Mesendoderm (in vitro differentiated cells): ENCODE measurements at places on chromosomes 16 and 17.

- DNase-seq, result no peak
Observed at GRCh38 chr16:49992825-49993224, 32.2 kb upstream of the CNEP1R1 start.

- no peak for DNase-seq
Observed at GRCh38 chr17:27895123-27895895, 2.1 kb upstream of the LYRM9 start.

DNA sequence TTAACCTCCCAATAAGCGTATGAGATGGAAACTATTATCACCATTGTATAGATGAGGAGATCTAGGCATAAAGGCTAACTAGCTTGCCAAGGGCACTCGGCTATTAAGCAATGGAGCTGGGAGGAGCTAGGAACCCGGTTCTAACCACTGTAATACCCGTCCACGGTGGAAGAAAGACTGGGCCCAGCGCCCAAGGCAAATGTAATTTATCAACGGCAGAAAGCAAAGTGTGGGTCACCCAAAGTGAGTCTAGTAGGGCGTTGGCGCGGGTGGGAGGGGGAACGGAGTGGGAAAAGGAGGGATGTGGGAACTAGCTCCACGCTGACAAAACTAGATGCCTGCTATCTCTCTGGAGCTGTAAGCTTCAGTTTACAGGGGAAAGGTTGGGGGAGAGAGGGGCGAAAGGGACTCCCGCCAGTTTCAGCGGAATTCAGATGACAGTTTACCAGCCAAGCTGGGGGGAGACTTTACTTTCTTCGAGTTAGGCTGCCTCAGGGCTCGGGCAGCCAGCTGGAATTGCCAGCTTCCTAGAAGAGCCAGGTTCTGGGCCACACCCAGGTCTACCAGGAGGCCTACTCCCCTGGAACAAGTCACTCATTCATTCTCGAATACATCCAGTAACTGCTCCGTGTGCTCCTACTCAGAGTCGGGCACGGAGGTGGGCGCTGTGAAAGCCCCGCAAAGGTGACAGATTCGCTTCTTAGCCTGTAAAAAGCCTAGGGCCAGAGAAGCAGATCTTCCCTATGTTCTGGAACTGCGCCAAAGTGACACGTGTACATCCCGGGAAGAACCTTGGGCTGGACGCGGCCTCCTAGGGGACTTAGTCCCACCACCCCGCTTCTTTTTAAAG, 837 bp downstream of the LRRC59 start:
- DNase-seq, result peak; percentile 38

DNA sequence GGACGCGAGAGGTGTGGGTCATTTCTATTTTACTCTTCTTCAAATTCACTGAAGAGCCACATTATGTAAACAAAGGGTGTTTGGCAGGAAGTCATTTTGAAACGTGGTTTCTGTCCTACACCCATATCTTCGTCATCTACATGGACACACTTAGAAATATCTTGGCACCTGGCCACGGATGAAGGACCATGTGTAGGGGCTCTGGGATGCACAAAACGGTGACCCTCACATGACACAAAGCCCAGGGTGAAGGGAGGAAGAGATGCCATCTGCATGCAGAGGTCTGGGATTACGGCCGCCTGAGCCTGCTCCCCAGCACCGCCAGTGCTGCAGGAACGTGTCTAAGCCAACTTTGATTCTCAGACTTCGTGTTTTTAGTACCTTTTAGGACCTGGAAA, 130.2 kb upstream of the CHMP6 start:
- no peak for DNase-seq

DNA sequence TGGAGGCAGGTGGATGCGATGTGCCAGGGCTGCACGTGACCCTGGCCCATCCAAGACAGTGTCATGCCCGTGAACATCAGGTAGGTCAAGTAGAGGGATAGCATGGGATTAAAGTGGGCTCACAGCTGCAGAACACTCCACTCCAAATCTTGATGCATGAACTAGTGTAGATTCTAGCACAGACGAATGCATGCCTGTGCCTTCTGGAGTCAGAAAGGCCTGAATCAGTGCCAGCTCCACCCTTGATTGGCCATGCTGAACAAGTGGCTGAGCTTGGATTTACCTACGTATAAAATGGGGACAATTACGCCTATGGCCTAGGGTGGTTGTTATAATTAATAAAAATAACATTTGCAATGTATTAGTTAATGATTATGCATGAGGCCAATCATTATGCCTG, 10.6 kb downstream of the IRX3 start:
- DNase-seq, result no peak

- DNase-seq, result peak; percentile 59
Observed at GRCh38 chr16:17339764-17340541, 130.8 kb downstream of the XYLT1 start.
